K562 (cell line): ENCODE measurements at places on chromosomes 6 and 20. TPM values are rescaled to one million over a fixed set of nuclear protein-coding genes. Genes with fewer than 3 reads are reported as not detected.

- H3K27ac ChIP-seq = no peak overlapping the region
- no peaks in the 10 kb centered on the region for H3K27me3 ChIP-seq
- H3K4me1 ChIP-seq = no peaks in the 10 kb centered on the region
- no peak for DNase-seq
- peaks cover 17% of the 10 kb centered on the region; the same call in 2 of the 3 replicates for H3K36me3 ChIP-seq
- no peak overlapping the region for H3K4me3 ChIP-seq
Measured at GRCh38 chr20:37807471-37808232, 95.3 kb upstream of the VSTM2L start.

GRCh38 chr6:126886106-126886505 is 232.4 kb upstream of the RSPO3 start:
- DNase-seq = no peak
- no peak overlapping the region for H3K4me3 ChIP-seq
- no peaks in the 10 kb centered on the region for H3K27me3 ChIP-seq
- H3K4me1 ChIP-seq = no peaks in the 10 kb centered on the region
- H3K27ac ChIP-seq = no peak overlapping the region

GRCh38 chr6:43780941-43781928 is 11.2 kb downstream of the VEGFA start:
- no peaks in the 10 kb centered on the region for H3K27me3 ChIP-seq
- peaks cover 96% of the 10 kb centered on the region for H3K36me3 ChIP-seq
- no peaks in the 10 kb centered on the region; the same call in 1 of the 3 replicates for H3K4me1 ChIP-seq
- H3K4me3 ChIP-seq = no peak overlapping the region
- DNase-seq = no peak

- DNase-seq = no peak
- H3K4me3 ChIP-seq = no peak overlapping the region
- peaks cover 2% of the 10 kb centered on the region; the same call in 2 of the 3 replicates for H3K27me3 ChIP-seq
Measured at GRCh38 chr6:150146436-150146835, 3.6 kb downstream of the PPP1R14C start.

DNA sequence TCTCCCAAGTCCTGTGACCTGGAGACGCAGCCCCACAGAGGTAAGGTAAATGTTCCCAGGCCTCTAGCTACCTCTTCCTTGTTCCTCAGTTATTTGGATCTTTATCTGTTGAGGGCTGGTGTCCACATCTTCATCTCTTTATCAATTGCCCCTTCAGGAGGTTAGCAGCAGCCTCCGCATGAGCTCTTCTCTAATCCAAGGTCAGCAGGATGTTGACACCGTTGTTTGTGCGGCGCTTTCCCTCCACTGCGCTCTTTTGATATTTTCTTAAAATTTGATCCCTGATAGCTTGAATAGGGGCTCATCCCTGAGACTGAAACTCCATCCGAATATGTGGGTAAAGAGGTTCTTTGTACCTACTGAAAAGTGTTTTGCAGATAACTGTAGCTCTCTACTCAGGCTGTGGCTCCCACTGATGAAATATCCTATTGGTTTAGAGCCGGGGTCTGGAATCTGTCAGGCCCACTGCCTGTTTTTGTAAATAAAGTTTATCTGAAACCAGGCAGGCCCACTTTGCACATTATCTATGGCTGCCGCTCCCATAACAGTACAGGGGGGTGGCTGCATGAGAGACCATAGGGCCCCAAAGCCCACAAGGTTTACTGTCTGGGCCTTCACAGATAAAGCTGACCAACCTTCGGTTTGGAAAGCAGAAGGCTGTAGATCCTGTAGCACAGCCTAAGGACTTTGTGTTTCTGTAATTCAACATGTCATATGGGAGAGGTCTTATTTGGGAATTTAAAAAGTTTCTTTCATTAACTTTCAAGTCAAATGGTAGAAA is 362.6 kb downstream of the QKI start:
- H3K36me3 ChIP-seq = no peaks in the 10 kb centered on the region
- DNase-seq = peak; percentile 77
- peaks cover 17% of the 10 kb centered on the region for H3K4me1 ChIP-seq

GRCh38 chr6:145502416-145502815 is 232.9 kb downstream of the EPM2A start:
- H3K4me3 ChIP-seq = no peak overlapping the region
- no peak overlapping the region for H3K27ac ChIP-seq
- no peak for DNase-seq
- H3K27me3 ChIP-seq = no peaks in the 10 kb centered on the region
- H3K4me1 ChIP-seq = no peaks in the 10 kb centered on the region

- no peak overlapping the region for H3K27ac ChIP-seq
- no peaks in the 10 kb centered on the region for H3K36me3 ChIP-seq
- DNase-seq = no peak
- H3K27me3 ChIP-seq = no peaks in the 10 kb centered on the region
- no peak overlapping the region for H3K4me3 ChIP-seq
Measured at GRCh38 chr20:12808006-12808567, 200.7 kb upstream of the SPTLC3 start.

DNA sequence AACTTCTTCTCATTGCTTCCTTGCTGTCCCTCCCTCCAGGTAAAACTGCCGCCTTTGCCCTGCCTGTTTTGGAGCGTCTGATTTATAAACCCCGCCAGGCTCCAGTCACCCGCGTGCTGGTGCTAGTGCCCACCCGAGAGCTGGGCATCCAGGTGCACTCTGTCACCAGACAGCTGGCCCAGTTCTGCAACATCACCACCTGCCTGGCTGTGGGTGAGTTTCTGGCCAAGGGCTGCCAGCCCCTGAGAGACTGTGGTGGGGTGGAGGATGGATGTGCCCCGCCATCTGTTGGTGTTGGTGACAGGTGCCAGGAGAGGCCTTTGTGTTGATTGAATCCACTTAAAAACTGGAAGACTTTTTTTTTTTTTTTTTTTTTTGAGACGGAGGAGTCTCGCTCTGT is 9.5 kb downstream of the DDX27 start:
- peaks cover 85% of the 10 kb centered on the region for H3K36me3 ChIP-seq
- no peak for DNase-seq
- H3K4me1 ChIP-seq = no peaks in the 10 kb centered on the region
- no peak overlapping the region for H3K27ac ChIP-seq

DNA sequence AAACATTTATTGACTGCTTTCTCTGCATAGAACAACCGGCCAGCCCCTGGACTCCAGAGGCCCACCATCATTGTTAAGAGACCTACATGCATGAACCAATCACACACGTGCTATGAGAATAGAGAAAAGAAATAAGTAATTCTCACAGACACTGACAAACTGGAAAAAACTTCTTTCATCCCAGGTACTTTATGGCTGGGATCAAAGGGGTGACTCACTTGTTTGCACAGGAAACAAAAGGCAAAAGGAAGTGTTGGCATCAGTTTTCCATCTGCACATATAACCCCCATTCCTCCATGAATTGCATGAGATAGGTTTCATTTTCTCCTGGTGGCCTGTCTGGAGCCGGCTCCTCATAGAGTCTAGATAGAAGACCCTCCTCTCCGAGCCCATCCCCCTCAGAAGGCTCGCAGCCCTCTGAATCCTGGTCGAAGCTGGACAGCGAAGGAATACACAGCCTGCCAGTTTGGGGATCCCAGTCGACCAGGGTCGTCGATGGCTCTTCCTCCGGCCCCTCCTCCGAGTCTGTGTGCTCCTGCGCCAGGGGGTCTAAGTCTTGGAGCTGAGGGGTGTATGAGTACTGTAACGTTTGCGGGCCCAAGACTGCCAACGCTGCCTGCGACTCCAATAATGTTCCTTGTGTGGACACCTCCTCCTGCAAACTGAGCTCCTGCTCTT is 43.3 kb downstream of the IL20RA start:
- H3K27ac ChIP-seq = no peak overlapping the region
- H3K4me3 ChIP-seq = no peak overlapping the region
- H3K4me1 ChIP-seq = no peaks in the 10 kb centered on the region
- peaks cover 12% of the 10 kb centered on the region for H3K27me3 ChIP-seq

GRCh38 chr20:35307666-35308653 is 15.7 kb upstream of the FAM83C start:
- peaks cover 17% of the 10 kb centered on the region; the same call in 1 of the 2 replicates for H3K4me1 ChIP-seq
- H3K4me3 ChIP-seq = no peak overlapping the region
- no peak for DNase-seq
- H3K36me3 ChIP-seq = peaks cover 24% of the 10 kb centered on the region; the same call in 2 of the 3 replicates

The RPS18 gene
- 10,223 and 10,563 TPM in 2 replicates for polyA plus RNA-seq

The GRM1 gene
- not detected in 2 replicates for polyA plus RNA-seq

The EEF1A2 gene
- 10.9 and 11.4 TPM in 2 replicates for polyA plus RNA-seq

The PSMG4 gene
- 165 and 185 TPM in 2 replicates for polyA plus RNA-seq

The KCNQ5 gene
- 2.0 and 2.5 TPM in 2 replicates for polyA plus RNA-seq

The IPCEF1 gene
- polyA plus RNA-seq = not detected in 2 replicates
